ENCODE measurements at places on chromosomes 16 and 17.

DNA sequence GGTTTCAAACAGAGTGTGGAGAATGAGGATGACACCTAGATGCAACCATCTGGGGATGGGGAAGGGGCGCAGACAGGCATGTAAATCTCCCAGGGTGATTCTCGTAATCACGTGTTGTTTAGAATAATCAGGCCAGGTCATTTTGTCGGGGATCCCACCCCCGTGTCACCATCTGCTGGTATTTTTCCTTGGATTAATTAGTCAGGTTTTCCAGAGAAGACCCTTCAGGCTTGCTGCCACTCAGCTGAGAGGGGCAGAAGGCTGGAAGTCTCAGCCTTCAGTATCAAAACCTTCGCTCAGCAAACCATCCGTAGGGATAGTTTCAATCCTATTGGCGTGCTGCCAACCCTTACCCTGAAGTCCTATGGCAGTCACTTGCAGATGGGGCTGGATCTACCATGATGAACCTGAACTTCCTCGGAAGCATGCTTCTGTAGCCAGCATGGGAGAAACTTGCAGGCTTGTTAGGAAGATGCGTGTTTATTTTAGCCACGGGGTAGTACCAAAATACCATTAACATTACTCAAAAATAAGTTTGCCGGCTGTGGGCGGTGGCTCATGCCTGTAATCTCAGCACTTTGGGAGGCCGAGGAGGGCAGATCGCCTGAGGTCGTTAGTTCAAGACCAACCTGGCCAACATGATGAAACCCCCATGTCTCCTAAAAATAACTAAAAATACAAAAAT is 7.5 kb upstream of the ADCY9 start:
- DNase-seq = no peak

DNA sequence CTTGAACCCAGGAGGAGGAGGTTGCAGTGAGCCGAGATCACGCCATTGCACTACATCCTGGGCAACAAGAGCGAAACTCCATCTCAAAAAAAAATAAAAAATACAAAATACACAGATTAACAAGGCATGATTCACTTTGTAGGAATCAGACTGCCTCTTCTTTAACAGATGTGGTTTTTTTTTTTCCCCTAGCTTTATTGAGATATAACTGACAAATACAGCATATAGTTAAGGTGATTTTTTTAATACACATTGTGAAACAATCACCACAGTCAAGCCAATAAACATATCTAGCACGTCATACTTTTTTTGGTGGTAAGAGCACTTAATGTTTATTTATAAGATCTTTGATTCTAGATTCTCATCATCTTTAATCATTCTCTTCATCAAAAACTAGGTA is 87.8 kb downstream of the SPAG9 start:
- no peak for DNase-seq

DNA sequence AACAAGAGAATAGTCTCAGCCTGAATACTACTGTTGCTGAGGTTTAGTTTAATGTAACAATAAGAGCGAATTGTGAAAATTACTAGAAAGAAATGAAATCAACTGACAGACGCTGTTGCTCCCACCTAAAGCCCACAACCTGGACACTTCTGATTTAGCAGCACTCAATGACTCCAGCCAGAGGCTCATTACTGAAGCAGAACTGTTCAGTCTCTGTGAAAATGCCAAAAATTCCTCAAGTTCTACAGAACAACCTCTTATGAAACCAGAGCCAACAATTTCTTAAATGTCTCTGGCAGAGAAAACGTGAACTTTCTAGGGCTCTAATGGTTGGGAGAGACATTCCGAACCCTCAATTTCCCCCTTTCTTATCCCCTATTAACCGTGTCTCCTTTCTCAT is 9.9 kb downstream of the PSME3IP1 start:
- no peak for DNase-seq

DNA sequence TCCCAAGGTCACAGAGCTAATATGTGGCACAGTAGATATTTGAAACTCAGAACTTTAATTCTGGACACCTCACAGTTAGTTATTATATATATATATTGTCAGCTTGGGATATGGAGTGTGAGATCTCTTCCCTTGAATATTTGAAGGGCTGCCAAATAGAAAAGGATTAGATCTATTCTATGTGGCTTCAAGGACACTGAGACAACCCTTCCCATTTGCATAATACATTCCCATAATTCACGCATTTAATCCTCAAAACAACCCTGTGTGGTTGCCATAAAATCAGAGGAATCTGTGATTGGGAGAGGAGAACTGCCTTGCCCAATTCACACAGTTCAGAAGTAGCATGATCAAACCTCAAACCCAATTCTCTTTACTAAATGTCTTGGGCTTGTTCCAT is 365.8 kb upstream of the DYNLRB2 start:
- DNase-seq = no peak

DNA sequence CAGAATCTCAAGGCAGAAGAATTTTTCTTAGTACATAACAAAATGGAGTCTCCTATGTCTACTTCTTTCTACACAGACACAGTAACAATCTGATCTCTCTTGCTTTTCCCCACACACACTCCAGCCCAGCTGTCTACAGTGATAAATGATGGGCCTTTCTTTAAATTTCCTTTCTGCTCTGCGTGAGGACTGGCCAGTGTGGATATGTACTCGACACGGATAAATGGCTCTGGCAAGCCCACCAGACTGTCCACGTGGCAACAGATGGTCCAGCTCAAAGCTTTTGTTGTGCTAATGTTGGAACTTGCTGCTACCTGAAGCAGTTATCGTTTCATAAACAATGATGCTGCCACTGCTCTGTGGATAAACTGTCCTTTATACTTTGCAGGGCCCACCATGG is 410.7 kb downstream of the TMEM114 start:
- no peak for DNase-seq

DNA sequence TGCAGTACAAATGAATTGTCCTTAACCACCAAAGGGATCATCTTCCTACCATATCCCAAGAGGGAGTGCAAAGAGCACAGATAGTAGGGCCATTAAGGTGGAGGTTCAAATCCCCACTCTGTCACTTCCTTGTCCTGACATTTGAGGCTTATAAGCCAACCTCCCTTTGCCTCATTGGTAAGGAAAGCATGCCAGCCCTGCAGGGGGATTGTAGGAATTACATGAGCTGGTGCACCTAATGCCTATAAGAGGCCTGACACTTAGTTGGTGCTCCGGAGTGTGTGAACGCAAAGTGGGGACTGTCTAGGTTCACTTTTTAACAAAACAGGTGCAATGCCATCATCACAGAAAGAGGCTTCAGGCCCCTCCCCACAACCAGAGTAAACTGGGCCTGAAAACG is 374.4 kb downstream of the SNX29 start:
- DNase-seq = no peak
